ENCODE measurements at places on chromosomes 3 and 15.

GRCh38 chr3:48634661-48635221 lies 520 bp downstream of the SLC26A6 start:
- no peak for DNase-seq

GRCh38 chr15:78065284-78065872 lies 12.1 kb downstream of the TBC1D2B start:
- peak; percentile 97 for DNase-seq

DNA sequence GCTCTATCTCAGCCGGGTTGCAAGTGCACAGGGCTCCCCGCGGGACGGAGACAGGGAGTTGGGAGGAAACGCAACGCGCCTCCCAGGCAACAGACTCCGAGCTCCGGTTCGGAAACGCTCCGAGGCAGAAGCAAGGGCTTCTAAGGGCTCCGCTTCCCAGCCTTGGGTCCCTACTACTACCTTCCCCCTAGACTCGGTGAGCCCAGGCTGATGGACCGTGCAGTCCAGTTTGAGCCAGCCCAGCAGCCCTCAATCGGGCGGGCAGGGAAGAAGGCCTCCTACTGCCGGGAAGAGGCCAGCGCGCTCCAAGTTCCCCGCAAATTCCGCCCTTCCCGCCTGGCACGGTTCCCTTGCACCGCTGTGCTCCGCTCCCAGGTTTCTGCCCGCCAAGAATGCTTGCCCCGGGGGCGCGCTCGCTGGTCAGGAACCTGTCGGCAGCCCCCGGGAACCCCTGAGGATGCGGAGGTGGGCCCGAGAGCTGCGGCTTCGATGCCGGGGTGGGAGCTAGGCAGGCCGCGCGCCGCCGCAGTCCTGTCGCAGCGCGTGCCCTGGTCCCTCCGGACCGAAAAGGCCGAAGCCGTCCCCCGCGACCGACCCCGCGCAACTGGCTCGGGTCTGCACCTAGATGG lies 728 bp downstream of the TRANK1 start:
- DNase-seq = no peak

GRCh38 chr3:99485286-99485685 lies 153.1 kb upstream of the COL8A1 start:
- no peak for DNase-seq

GRCh38 chr15:73382115-73382514 lies 13.4 kb upstream of the HCN4 start:
- DNase-seq = no peak

DNA sequence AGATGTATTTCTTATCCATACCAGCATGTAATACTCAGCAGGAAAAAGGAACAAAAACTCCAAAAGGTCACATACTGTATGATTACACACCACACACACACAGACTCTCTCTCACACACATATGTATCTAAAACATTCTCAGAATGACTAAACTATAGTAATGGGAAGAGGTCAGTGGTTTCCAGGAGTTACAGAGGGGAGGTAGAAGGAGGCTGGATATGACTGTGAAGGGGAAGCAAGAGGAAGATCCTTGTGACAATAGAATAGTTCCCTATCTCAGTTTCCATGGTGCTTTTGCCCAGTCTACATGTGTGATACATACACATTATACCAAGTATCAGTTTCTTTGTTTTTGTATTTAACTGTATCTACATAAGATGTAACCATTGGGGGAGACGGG lies 190.1 kb downstream of the IL5RA start:
- no peak for DNase-seq

GRCh38 chr3:141913150-141913811 lies 36.8 kb downstream of the ATP1B3 start:
- DNase-seq = peak; percentile 29

DNA sequence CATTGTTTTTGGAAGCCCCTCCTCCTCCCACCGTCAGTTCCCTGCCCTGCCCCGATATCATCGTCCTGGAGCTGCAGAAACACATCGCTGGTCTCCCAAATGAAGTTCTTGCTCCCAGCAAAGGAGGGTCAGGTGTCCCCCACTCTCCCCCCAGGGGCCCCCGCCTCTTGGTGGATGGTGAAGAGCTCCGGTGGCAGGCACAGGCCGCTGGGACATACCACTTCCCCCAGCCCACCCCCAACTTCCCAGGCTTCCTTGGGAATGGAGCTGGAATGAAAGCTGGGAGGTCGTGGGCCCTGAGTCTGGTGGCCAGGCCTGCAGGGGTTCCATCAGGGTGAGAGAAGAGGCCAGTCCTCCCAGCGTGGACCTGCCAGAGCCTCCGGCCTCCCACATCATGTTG lies 137.7 kb downstream of the CHSY1 start:
- no peak for DNase-seq

GRCh38 chr3:135166266-135166825 lies 371.3 kb downstream of the EPHB1 start:
- DNase-seq = no peak

- no peak for DNase-seq
Measured at GRCh38 chr15:52186651-52187486, 4.3 kb downstream of the GNB5 start.

- DNase-seq = no peak
Measured at GRCh38 chr3:138873471-138874278, 38.9 kb upstream of the PIK3CB start.

- DNase-seq = peak; percentile 86
Measured at GRCh38 chr3:141656771-141657170, 81.3 kb upstream of the RNF7 start.

GRCh38 chr3:143309705-143310104 lies 190.1 kb downstream of the CHST2 start:
- no peak for DNase-seq

DNA sequence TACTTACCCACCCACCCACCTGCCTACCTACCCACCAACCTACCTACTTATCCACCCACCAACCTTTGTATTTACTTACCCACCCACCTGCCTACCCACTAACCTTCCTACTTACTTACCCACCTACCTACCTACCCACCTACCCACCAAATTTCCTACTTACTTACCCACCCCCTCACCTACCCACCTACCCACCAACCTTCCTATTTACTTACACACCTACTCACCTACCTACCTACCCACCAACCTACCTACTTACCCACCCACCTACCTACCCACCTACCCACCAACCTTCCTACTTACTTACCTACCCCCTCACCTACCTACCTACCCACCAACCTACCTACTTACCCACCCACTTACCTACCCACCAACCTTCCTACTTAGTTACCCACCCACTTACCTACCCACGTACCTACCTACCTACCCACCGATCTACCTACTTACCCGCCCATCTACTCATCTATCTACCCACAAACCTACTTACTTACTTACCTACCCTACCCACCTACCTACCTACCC lies 179.6 kb downstream of the USP13 start:
- DNase-seq = no peak

- DNase-seq = no peak
Measured at GRCh38 chr3:53303549-53303948, 43.8 kb downstream of the DCP1A start.

- DNase-seq = no peak
Measured at GRCh38 chr3:55064164-55064563, 136.3 kb upstream of the LRTM1 start.

DNA sequence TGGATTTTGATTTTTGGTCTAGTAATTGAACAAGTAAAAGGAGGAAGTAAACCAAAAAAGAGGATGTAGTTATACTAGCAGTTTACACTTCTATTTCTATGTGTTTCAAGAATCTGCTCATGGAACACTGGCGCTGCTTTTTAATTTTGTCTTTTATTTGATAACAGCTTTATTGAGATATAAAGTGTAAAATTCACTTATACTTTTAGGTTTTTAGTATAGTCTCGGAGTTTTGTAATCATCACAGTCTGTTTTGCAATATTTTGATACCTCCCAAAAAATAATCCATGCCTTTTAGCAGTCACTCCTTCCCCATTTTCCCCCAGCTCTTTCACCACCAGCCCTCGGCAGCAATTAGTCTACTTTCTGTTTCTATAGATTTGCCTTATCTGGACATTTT lies 18.0 kb downstream of the UBE2E2 start:
- DNase-seq = no peak

GRCh38 chr15:68479406-68479805 lies 47.4 kb upstream of the ITGA11 start:
- peak; percentile 98 for DNase-seq

- DNase-seq = no peak
Measured at GRCh38 chr3:129911261-129911861, 17.9 kb upstream of the TMCC1 start.

DNA sequence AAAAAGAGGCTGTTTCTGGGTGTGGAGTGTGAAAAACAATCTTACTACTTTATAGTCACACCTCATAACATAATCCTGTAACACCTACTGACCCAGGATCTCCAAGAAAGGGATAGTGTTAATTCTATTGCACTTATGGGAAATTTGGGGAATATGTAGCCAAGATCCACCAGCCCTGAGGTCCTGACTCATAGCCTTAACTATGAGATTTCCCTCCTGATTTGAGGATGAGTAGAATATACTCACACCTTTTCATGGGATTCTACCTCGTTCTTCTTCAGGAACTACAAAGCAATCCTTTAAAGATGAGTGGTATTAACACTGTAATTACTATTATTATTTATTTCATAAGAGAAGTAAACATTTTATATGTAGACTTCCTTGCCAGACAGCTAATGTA lies 315.2 kb downstream of the MECOM start:
- DNase-seq = no peak

DNA sequence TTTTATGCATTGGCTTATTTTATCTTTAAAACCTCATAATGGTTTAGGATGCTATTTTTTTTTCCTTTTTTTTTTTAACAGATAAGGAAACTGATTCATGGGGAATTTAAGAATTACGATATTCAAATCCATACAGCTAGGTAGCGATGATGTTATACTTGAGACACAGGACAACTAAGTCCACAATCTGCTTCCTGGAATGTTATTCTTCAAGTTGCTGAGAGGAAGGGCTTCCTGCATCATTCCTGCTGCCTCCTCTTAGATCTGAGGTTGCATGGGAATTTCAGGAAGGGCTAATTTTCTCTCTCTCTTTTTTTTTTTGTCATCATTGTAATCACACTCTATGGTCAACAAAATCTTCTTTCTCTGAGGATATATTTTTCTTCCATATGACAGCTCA lies 595.5 kb downstream of the GRM7 start:
- DNase-seq = no peak

DNA sequence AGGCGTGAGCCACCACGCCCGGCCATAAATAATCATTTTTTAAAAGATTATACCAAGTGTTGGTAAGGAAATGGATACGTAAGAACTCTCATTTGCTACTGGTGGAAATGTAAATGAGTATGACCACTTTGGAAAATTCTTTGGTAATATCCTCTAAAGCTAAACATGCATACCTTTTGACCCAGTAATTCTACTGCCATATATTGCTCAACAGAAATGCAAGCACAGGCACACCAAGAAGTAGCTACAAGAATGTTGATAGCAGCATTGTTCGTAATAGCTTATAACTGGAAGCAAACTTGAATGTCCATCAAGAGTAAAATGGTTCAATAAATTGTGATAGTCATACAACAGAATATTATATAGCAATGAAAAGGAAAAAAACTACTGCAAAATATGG lies 4.8 kb upstream of the CASR start:
- DNase-seq = no peak

GRCh38 chr3:80285388-80285787 lies 517.6 kb upstream of the ROBO1 start:
- DNase-seq = no peak

- peak; percentile 50 for DNase-seq
Measured at GRCh38 chr3:111967651-111968274, 11.1 kb upstream of the ABHD10 start.

GRCh38 chr3:59006634-59007517 lies 42.9 kb downstream of the CFAP20DC start:
- DNase-seq = no peak

Measured in AG09309 (cell line).